Trophoblast cell (in vitro differentiated cells and primary cell): ENCODE measurements at places on chromosomes 5 and 9.

DNA sequence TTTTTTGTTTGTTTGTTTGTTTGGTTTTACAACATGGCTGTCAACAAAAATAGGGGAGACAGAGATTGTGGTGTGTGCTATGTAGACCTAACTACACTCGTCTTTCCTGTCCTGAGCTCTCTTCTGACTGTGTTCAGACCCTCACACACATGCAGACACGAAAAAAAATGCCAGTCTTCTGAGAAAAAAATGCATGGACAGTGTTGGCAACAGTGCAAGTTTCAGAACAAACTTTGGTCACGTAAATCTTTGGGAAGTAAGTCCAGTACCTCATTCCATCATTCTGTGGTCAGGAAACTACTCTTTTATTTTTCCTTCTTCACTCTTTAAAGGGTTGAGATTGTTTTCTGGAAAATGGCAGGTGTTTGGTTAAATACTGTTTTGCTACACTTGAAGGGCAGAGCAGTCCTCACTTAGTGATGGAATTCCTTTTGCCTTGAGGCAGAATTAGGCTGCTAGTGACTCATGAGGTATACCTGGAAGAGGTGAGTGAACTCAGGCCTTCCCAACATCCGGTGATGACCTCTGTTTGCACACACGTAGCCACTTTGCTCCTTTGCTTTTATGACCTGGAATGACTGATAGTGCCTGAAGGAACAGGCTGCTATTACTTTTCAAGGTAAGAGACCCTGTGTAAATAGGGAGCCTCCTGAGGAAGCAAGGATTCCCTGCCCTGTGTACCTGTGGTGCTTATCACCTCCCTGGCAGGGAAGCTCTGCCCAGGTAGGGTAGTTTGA, 81.6 kb upstream of the TNFAIP8 start:
- no peaks in the 10 kb centered on the region for H3K27me3 ChIP-seq
- H3K4me3 ChIP-seq = no peak overlapping the region
- DNase-seq = peak; percentile 99
- H3K27ac ChIP-seq = peak overlapping the region; percentile 97
- H3K4me1 ChIP-seq = peaks cover 40% of the 10 kb centered on the region

DNA sequence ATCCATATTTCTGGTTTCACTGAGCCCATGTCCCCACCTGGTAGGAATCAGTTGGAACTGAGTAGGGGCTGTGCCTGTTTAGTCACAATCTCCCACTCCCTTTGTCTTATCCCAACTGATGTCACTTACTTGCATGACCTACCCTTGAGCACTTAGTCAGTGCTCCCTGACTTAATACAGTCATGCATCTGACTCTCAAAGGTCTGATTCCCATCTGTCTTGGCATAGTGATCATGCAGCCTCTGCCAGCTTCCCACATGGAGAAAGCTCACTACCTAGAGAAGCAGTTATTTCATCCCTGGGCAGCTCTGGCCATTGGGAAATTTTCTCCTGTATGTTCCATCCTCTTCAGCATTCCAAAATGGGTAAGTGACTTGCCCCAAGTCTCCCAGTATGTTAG, 24.8 kb downstream of the ABLIM3 start:
- no peak overlapping the region for H3K4me3 ChIP-seq
- H3K27me3 ChIP-seq = no peaks in the 10 kb centered on the region
- no peaks in the 10 kb centered on the region for H3K36me3 ChIP-seq
- H3K27ac ChIP-seq = no peak overlapping the region

DNA sequence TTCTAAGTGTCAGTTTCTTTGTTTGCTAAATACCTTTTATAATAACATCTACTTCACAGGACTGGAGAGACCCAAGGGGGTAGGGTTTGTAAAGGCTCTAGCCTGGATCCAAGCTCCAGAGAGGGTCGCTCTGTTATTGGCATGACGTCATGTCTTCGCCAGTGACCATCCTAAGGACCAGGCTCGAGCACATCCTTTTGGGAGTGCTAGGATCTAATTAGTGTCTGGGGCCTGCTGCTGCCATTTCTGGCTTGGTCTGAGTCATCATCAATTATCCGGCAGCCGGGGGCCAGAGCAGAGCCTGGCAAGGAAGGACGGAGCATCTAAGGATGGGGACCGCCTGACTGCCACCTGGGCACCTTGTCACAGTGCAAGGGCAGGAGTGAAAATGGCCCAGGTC, 153.0 kb downstream of the NSG2 start:
- H3K27me3 ChIP-seq = no peaks in the 10 kb centered on the region
- H3K4me3 ChIP-seq = no peak overlapping the region
- H3K27ac ChIP-seq = no peak overlapping the region
- H3K4me1 ChIP-seq = no peaks in the 10 kb centered on the region
- H3K36me3 ChIP-seq = no peaks in the 10 kb centered on the region
- no peak for DNase-seq

- DNase-seq = no peak
- no peaks in the 10 kb centered on the region for H3K27me3 ChIP-seq
- no peaks in the 10 kb centered on the region for H3K36me3 ChIP-seq
- no peak overlapping the region for H3K27ac ChIP-seq
- no peak overlapping the region for H3K4me3 ChIP-seq
These were observed 586.6 kb downstream of the DNAH5 start for GRCh38 chr5:13357929-13358328.

DNA sequence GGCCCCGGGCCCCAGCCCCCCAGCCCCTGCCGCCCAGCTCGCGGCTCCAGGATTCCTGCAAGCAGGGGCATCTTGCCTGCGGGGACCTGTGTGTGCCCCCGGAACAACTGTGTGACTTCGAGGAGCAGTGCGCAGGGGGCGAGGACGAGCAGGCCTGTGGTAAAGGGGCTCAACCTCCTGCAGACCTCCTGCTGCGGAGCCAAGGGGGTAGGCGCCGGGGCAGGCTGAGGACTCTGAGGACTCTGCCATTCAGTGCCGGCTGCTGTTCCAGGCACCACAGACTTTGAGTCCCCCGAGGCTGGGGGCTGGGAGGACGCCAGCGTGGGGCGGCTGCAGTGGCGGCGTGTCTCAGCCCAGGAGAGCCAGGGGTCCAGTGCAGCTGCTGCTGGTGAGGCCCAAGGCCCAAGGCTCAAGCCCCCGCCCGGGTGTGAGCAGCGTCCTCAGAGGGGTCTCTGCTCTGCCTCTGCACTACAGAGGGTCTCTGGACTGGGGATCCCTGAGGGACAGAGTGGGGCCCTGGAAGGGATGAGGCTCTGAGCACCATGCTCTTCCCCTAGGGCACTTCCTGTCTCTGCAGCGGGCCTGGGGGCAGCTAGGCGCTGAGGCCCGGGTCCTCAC, 3.4 kb downstream of the MAMDC4 start:
- no peak for DNase-seq
- no peak overlapping the region for H3K4me3 ChIP-seq
- no peaks in the 10 kb centered on the region for H3K27me3 ChIP-seq
- H3K27ac ChIP-seq = no peak overlapping the region
- peaks cover 32% of the 10 kb centered on the region for H3K36me3 ChIP-seq

GRCh38 chr9:133795049-133795448, 56.9 kb upstream of the SARDH start:
- peaks cover 90% of the 10 kb centered on the region for H3K36me3 ChIP-seq
- no peak overlapping the region for H3K27ac ChIP-seq
- peaks cover 4% of the 10 kb centered on the region for H3K4me1 ChIP-seq
- no peaks in the 10 kb centered on the region for H3K27me3 ChIP-seq

DNA sequence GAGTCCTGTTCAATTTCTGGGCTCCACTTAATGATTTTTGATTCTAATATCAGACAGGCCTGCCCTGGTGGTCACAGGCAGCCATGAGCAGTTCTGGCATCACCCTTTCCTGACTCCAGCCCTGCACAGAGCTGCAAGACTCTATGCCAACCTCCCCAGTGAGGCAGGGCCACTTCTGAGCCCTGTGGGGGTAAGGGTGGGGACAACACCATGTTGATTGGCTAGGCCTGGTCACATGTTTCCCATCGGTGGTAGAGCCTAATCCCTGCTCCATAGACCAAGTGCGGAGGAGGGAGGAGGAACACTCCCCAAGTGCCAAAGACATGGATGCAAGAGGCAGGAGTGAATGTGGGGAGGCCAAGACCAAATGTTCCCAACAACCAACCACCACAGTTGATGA, 134.6 kb downstream of the PHF2 start:
- H3K27me3 ChIP-seq = no peaks in the 10 kb centered on the region
- H3K4me3 ChIP-seq = peak overlapping the region; percentile 1
- no peaks in the 10 kb centered on the region for H3K4me1 ChIP-seq
- H3K36me3 ChIP-seq = no peaks in the 10 kb centered on the region

- no peak overlapping the region for H3K4me3 ChIP-seq
- peak overlapping the region; percentile 85 for H3K27ac ChIP-seq
- H3K4me1 ChIP-seq = peaks cover 28% of the 10 kb centered on the region
- H3K27me3 ChIP-seq = no peaks in the 10 kb centered on the region
These were observed 10.5 kb upstream of the PLEKHG4B start for GRCh38 chr5:81391-82021.

- H3K4me1 ChIP-seq = no peaks in the 10 kb centered on the region
- H3K27me3 ChIP-seq = no peaks in the 10 kb centered on the region
- no peak overlapping the region for H3K27ac ChIP-seq
- no peak for DNase-seq
These were observed 889.7 kb downstream of the CDH9 start for GRCh38 chr5:26148569-26149107.
